ENCODE measurements at places on chromosomes 4 and X.

DNA sequence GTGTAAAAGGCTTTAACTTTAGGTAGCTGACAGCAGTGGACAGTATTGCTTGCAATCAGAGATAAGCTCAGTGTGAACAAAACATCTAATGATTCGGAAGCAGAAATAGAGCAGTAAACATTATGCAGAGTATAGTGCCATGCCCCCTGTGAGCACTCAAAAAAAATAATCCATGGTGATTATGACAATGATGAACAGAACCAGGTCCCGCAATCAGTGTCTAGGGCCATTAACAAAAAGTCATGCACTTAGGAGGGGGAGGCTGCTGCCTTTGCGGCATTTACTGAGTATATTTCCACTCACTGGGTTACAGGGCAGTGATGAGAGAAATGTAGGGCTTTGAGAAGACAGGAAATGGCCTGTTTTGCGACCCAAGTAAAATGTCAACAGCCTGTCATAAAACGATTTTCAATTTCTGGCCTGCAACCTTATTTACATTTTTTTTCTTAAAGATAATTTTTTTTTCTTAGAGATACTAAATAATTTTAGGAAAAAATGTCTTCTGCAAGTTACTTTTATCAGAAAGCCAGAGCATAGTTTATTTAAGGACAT lies 27.3 kb upstream of the NEIL3 start:
- no peaks in the 10 kb centered on the region for H3K36me3 ChIP-seq
- H3K4me3 ChIP-seq, result no peak overlapping the region

DNA sequence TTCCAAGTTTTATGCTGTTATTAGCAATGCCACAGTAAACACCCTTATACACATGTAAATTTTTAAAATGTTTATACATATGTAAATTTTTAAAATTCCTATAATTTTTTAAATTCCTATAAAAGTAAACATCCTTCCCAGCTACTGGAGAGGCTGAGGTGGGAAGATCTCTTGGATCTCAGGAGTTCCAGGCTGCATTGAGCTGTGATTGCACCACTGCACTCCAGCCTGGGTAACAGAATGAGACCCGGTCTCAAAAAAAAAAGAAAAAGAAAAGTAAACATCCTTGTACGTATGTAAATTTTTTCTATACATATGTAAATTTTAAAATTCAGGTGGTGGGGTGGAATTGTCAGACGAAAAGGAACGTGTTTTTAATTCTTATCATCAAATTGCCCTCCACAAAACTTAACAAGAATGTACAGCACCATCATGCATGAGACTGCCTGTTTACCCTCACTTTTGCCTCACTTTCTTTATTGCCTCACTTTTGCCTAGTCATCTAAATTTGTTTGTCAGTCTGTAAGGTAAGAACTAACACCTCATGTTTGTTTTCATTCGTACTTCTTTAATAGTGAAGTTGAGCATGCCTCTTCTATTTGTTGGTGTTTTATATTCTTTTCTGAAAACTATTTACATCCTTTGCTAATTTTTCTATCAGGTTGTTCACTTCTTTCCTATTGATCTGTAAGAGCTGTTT lies 8.0 kb downstream of the SLC7A3 start:
- H3K27ac ChIP-seq, result no peak overlapping the region
- H3K4me3 ChIP-seq, result no peak overlapping the region
- DNase-seq, result no peak
- H3K4me1 ChIP-seq, result no peaks in the 10 kb centered on the region
- H3K27me3 ChIP-seq, result no peaks in the 10 kb centered on the region
- no peaks in the 10 kb centered on the region for H3K36me3 ChIP-seq

GRCh38 chr4:165834116-165834515 lies 38.9 kb upstream of the TLL1 start:
- H3K27ac ChIP-seq, result no peak overlapping the region
- H3K4me1 ChIP-seq, result no peaks in the 10 kb centered on the region
- no peak overlapping the region for H3K4me3 ChIP-seq
- H3K36me3 ChIP-seq, result no peaks in the 10 kb centered on the region

GRCh38 chr4:111040904-111041303 lies 418.0 kb upstream of the PITX2 start:
- no peak overlapping the region for H3K27ac ChIP-seq
- no peaks in the 10 kb centered on the region for H3K36me3 ChIP-seq
- no peak for DNase-seq
- H3K4me1 ChIP-seq, result no peaks in the 10 kb centered on the region
- no peak overlapping the region for H3K4me3 ChIP-seq
- no peaks in the 10 kb centered on the region for H3K27me3 ChIP-seq

DNA sequence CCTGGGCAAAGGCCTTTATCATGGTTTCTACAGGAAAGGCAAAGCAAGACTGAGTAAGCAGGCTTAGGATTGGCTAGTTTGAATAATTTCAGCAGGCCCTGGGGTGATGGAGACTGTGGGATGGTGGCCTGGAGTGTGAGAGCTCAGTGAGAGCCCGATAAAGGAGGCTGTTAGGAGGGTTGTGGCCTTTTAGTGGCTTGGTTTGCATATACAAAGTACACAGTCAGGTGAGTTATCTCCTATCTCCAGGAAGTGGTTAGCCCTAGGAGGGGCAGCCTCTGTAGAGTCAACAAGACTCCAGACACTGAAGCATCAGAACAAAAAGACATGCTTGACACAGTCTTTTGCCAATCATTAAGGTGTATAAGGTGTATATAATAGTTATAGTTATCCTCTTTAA lies 157.2 kb downstream of the CFAP299 start:
- no peak overlapping the region for H3K4me3 ChIP-seq
- DNase-seq, result no peak
- H3K36me3 ChIP-seq, result no peaks in the 10 kb centered on the region
- H3K27ac ChIP-seq, result no peak overlapping the region

GRCh38 chrX:87900320-87900908 lies 382.8 kb downstream of the KLHL4 start:
- H3K4me1 ChIP-seq, result no peaks in the 10 kb centered on the region
- no peak for DNase-seq
- no peak overlapping the region for H3K4me3 ChIP-seq
- no peak overlapping the region for H3K27ac ChIP-seq
- no peaks in the 10 kb centered on the region for H3K36me3 ChIP-seq

- no peaks in the 10 kb centered on the region for H3K27me3 ChIP-seq
- no peak overlapping the region for H3K27ac ChIP-seq
- peaks cover 59% of the 10 kb centered on the region for H3K36me3 ChIP-seq
- DNase-seq, result no peak
- H3K4me3 ChIP-seq, result no peak overlapping the region
These were observed 56.9 kb downstream of the PCGF3 start for GRCh38 chr4:762211-763190.
